ENCODE measurements at places on chromosomes 5 and 9.

DNA sequence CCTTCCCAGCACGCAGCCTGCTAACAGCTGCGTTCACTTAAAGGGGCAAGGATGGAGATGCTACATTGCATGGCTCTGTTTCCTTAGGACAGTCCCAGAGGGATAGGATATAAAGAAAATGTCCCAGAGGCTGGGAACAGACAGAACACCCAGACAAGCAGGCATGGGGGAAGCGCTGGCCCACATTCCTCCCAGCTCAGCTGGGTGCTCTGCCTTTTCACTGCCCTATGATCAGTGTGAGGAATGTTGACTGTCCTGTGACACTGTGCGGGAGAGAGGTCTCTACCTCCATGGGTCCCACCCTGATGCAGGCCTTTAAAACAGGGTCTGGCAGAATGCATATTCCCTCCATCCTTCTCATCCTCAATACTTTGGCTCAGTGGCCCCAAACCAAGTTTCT lies 459.4 kb upstream of the DMAC1 start:
- no peak for DNase-seq

GRCh38 chr9:32424616-32425015 lies 40.2 kb downstream of the ACO1 start:
- no peak for DNase-seq

GRCh38 chr9:75054368-75055001 lies 26.4 kb upstream of the CARNMT1 start:
- no peak for DNase-seq

- no peak for DNase-seq
Observed at GRCh38 chr5:120882038-120882775, 418.1 kb downstream of the PRR16 start.

DNA sequence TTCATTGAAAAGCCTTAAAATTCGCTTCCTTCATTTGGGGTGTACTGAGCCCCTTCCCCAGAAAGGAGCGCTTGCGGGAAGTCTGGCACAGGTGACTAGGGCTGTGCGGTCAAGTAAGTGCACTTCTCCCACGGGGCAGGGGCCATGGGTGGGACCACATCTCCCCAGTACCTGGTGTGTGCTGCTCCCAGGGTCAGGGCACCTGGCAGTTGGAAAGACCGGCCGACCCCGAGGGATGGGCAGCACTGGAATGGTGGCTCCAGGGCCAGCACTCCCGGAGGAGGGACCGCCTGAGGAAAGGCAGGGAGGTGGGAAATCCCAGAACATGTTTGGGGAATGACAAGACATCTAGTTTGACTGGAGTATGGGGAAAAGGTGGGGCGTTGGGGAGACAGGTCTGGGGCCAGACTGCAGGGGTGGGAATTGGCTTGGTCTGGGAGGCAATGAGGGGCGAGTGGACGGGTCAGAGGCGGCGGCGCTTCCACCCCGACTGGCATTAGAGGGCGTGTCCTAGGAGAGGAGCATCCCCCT lies 727 bp upstream of the GLIPR2 start:
- no peak for DNase-seq

DNA sequence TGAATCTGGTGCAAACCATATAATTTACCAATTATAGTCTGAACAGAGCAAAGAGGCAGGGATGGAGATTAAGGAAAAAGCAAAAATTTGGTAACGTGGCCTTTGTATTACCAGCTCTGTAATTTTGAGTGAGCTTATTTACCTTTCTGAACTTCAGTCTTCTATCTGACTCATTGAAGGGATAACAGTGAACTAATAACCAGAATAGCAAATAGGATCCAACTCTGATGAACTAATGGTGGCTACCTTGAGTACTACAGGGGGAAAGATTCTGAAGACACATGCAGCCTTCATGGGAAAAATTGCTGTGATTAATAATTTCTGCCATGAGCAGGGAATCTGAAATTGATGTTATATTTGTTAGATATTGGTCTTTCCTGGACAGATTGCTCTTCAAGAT lies 23.0 kb upstream of the LARP1 start:
- DNase-seq: no peak

GRCh38 chr5:17394086-17394485 lies 103.9 kb upstream of the TAF11L2 start:
- no peak for DNase-seq

GRCh38 chr5:100840370-100840769 lies 62.7 kb downstream of the ST8SIA4 start:
- no peak for DNase-seq

DNA sequence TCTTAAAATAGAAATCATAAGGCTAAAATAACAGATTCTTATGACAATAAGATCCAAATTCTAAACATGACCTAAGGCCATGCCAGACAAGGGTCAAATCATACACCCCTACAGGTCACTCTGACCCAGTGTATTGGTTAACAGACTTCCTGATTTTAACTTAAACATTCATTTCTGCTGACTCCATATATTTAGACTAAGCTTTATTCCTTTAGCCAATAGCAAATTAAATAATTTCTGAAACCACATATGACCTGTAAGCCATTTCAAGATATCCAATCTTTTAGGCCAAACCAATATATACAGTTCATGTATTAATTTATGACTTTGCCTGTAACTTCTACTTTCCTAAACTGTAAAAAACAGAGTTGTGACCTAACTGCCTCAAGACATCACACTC lies 7.4 kb upstream of the SPINK13 start:
- no peak for DNase-seq

GRCh38 chr9:88628811-88629210 lies 93.8 kb downstream of the NXNL2 start:
- no peak for DNase-seq

DNA sequence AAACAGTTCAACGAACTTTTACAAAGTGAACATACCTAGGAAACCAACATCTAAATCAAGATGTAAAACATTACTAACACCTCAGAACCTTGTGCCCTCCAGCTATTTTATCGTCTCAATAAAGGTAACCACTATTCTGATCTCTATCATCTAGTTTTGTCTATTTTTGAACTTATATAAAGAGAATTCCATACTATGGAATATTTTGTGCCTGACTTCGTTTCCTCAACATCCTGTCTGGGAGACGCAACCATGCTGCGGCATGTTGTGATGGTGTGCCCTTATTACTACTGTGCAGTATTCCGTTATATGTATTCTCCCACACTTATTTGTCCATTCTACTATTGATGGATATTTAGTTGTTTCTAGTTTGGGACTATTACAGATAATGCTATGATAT lies 99.2 kb downstream of the NR6A1 start:
- DNase-seq: no peak

DNA sequence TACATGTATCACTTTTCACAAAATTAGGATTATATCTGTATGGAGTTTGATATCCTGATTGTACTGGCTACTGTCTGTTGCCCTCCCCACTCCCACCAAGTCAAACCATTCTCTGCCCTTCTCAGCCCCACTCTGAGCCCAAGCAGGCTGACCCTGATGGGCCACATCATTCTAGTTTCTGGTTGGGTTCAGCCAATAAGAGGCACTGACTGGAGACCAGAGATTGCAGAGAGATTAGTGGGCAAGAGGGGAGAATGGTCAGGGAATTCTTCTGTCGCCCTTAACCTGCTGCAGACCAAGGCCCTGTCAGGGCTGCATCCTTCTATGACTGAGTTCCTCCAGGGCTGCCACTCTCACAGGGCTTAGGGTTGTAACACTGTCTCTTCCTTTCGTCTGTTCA lies 2.7 kb downstream of the HSPB3 start:
- no peak for DNase-seq

- DNase-seq: no peak
Observed at GRCh38 chr9:114908805-114909448, 21.5 kb downstream of the TNFSF8 start.

DNA sequence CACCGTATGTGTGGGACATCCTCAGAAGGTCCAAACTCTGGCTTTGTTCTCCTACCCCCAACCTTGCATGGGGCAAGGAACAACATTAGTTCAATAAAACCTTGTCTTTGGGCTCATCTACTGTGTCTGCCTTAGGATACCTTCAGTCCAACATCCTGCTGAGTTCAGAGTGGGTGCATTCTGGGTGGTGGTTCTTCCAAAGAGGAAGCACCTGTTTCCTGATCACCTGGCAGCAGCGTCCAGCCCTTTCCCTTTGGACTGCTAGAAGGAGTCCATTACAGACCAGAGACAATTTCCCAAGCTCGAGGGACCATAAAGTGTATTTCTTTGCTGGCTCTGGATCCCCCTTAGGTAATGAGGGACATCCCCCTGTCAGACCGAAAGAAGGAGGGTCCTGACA lies 154.1 kb downstream of the SEMA6A start:
- no peak for DNase-seq

GRCh38 chr5:65482736-65483545 lies 1.2 kb upstream of the ADAMTS6 start:
- peak; percentile 46 for DNase-seq

DNA sequence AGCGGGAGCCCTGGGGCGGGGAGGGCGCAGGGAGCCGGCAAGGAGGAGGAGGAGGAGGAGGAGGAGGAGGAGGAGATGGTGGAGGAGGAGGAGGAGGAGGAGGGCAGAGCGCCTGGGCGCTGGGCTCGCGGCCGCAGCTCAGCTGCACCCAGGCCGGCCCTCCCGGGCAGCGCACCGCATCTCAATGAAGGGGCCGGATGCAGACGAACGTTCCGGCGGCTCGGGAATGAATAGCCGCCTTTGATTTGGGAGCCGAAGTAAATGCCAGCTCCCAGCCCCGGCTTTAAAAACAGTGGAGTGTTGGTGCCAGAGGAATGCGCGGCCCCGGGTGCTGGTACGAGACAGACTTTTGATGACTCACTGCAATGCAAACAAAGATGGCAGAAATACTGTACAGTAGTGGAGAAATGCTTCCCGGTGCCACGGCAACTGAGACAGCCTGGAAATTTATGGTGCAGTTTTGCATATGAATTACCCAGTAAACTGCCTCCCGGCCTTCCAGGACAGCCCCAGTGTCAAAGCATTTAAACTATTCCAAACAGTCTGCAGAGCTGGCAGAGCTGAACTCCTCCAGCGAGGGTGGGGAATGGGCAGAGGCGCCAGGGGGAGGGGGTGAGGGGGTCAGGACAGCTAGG lies 43.1 kb downstream of the NACC2 start:
- DNase-seq: peak; percentile 92

DNA sequence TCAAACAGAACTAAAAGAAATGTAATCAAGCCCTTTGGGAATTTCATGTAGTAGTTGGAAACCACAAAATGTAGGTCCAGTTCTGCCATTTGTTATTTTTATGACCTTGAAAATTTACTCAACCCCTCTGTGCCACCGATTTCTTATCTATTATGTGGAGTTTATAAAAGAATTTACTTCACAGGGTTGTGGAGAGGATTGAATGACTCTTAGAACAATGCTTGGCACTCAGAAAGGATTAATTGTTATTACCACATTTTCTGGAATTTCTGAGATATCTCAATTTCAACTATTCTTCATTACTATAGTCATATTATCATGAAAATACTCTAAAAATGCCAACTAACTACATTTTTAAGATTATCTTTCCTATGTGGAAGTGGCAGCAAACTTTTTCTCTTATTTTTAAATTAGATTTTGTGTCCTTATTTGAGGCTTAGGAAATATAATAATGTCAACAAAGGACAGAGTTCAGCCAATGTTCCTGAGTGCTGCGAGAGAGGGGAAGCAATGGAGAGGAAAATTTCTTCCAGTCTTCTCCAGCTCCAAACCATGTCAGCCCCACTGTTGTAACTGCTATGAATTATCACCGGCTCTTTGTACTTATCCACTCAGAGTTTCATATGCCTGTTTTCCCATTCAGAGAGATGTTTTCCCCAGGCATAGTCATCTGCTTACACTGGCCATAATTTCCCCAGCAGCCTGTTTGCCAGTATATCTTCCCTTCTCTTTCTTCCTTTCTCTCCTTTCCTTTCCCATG lies 525.6 kb downstream of the SPATA31D1 start:
- DNase-seq: no peak

- DNase-seq: no peak
Observed at GRCh38 chr5:178364326-178364675, 131.7 kb upstream of the PHYKPL start.

DNA sequence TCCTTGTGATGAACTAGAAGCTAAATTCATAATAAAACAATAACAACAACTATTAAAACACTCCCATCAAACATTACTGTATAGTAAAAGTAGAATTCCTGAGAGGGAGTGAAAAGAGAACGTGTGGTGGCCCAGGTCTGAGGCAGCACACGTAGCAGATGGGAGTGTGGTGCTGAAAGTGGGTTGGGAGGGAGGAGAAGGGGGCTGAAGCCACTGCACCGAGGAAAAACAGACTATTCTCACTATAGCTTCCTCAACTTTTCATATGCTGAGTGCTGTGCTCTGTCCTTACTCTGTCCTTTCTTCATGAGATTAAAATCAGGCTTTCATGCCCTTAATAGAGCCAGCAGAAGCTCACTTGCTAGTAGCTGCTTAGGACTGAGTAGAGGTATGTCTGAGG lies 170.9 kb downstream of the PCSK1 start:
- DNase-seq: no peak

GRCh38 chr9:135410831-135411473 lies 68.6 kb upstream of the PPP1R26 start:
- DNase-seq: no peak

GRCh38 chr9:37100741-37101140 lies 19.6 kb upstream of the ZCCHC7 start:
- DNase-seq: no peak

- DNase-seq: peak; percentile 67
Observed at GRCh38 chr5:164013077-164013670, 507.8 kb downstream of the MAT2B start.

DNA sequence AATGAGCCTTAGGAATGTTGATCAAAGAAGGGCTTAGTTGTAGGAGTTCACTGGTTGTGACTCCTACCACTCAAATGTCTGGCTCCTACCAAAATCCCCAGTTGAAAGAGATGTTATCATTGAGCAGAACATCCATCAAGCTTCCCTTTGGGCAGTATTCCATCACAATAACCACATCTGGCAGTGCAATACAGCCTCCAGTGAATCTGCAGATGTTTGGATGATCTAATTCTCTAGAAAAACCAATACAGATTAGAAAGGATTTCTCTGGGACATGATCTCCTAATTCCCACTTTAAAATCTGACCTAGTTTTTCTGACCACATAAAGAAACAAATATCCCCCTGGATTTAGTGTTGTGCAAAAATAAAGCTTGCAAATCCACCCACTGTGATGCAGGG lies 81.6 kb downstream of the TMEM215 start:
- no peak for DNase-seq

GRCh38 chr5:102916109-102916508 lies 161.0 kb downstream of the PAM start:
- peak; percentile 8 for DNase-seq

GRCh38 chr5:72380492-72381274 lies 60.5 kb downstream of the PTCD2 start:
- no peak for DNase-seq
